ENCODE measurements at places on chromosomes 5 and 9.
A peak's percentile ranks its signal among the peaks of the same experiment; 100 is the strongest.

- DNase-seq, result no peak
Measured at GRCh38 chr9:137174722-137175293, 3.0 kb upstream of the TMEM210 start.

DNA sequence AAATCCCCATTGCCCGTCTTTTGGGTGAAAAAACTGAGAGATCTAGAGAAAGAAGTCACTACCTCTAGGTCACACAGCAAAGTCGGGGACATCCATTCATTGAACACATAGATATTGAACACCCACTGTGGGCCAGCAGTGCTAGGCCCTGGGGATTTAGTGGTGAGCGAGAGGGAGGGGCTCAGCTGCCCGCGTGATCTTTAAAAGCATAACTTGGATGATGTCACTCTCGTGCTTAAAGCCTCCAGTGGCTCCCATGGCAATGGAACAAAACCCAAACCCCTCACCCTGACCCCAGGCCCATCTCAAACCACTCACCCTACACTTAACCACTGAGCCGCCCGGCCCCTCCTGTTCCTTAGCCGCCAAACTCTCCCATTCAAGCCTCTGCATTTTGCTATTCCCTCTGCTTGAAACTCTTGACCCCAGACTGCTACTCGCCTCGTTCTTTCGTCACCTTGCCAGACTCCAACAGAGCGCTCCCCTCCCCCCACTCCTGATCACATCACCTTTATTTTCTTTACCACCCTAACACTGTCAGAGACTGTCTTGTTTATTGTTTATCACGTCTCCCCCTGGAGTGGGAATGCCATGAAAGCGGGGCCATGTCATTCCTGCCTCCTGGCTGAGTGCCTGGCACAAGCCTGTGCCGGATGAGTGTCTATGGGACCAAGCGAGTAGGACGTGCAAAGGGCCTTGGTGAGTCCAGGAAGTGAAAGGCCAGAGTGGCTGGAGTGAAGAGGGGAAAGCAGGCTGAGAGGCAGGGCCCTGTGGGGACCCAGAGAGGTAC is 710 bp upstream of the PIP5KL1 start:
- peak; percentile 80 for DNase-seq

- DNase-seq, result no peak
Measured at GRCh38 chr9:123796094-123796493, 133.8 kb downstream of the DENND1A start.

GRCh38 chr9:24035816-24036215 is 209.8 kb upstream of the ELAVL2 start:
- DNase-seq, result no peak

DNA sequence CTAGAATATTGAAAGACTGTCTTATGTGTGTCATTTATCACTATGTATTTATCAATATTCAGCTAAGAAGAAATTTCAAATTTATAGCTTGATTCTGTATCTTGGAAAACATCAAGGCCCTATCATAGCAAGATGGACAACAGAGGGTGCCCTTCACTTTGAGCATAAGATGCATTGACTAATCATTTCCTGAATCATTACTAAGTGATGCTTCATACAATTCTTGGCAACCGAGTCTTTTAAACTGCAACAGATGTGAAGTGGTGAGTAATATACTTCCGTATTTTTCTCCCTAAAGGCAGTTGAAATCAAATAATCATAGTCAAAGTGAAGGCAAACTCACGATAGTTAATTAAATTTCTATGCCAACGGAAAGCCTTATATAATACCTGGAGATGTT is 318.6 kb upstream of the RGMB start:
- DNase-seq, result peak; percentile 93

DNA sequence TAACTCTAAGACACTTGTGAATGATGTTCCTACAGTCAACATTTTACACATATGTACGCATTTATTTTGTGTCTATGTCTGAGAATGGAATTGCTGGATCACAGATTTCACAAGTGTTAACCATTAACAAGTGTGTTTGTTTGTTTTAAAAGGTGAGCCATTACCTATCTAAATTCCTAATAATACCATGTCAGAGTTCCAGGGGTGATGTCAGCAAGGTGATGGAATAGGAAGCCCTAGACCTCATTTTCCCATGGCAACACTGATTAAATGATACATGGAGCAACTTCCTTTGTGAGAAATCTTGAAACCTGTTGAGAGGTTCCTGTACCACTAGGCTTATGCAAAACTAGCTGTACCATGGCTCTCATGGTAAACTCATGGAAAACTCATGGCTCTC is 309.7 kb downstream of the CYLC2 start:
- no peak for DNase-seq

DNA sequence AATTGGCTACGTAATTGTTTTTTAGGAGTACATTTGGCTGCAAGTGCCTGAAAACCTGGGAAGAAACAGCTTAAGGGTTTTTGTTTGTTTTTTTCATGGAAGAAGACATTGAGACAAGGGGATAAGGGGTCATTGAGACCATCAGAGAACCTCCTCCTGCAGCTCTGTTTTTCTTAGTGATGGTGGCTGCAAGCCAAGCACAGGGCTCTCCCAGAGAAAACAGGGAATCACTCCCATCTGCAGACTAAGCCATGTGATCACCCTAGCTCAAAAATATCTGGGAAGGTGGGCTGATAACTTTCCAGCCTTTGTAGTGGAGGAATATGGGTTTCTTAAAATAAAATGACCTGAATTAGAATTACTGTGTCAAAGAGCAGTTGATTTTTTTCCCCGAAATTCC is 25.1 kb downstream of the PALM2AKAP2 start:
- no peak for DNase-seq

Data from astrocyte of the spinal cord (primary cell).